Activated T-cell treated with anti-CD3 and anti-CD28 coated beads, Interleukin-2, amount 50 U/mL, for 72 hours (primary cell): ENCODE measurements at places on chromosomes 3 and 15. TPM values are rescaled to one million over a fixed set of nuclear protein-coding genes. Genes with fewer than 3 reads are reported as not detected.

Gene SEMA4B
- 15.5 TPM for total RNA-seq

Gene CCDC39
- total RNA-seq: not detected

Gene CHST13
- not detected for total RNA-seq

Gene KIF15
- total RNA-seq: 40.1 TPM

Gene SLITRK3
- not detected for total RNA-seq

Gene ADGRG7
- not detected for total RNA-seq

Gene CLCN2
- 3.1 TPM for total RNA-seq

Gene COPS2
- total RNA-seq: 71.3 TPM

Gene MELTF
- 4.9 TPM for total RNA-seq

Gene GABRR3
- total RNA-seq: not detected

Gene TMEM207
- total RNA-seq: not detected

Gene MYRIP
- total RNA-seq: not detected

DNA sequence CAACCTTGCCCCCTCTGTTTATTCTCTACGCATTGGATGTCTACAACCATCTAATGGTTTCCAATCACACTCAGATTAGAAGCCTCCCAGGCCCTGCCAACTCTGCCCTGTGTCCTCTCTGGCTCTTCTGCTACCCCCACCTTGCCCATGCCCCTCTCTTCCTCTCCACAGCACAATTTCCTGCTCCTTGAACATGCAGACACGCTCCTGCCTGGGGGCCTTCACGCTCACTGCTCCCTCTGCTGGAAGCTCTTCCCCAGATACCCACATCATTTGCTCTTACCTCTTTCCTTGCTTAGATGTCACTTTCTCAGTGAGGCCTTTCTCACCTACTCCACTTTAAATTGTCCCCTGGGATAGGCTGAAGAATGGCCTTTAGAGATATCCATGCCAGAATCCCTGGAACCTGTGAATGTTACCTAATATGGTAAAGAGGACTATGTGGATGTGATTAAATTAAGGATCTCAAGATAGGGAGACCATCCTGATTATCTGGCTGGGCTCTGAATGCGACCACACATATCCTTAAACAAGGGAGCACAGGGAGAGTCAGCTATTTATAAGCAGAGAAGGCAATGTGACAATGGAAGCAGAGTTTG lies 9.9 kb downstream of the KY start:
- no peak for DNase-seq

DNA sequence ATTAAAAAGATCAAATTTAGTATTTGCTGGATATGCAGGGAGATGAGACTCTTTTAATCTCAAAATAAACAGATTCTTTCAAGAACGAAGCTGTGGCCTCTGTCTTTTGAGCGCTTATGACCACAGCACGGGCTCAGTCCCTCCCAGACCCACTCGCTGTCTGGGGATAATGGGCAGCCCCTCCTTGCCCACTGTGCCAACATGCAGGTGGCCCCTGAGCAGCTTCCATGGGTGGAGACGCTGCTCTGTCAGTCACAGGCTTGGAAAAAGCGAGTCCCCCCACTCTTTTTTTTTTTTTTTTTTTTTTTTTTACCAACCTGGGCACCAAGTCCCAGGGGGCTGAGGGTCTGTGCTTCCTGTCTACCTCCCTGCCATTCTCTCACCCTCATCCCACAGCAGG lies 150.9 kb downstream of the LRRK1 start:
- no peak for DNase-seq

GRCh38 chr15:24761704-24762302 lies 86.2 kb downstream of the NPAP1 start:
- no peak for DNase-seq

DNA sequence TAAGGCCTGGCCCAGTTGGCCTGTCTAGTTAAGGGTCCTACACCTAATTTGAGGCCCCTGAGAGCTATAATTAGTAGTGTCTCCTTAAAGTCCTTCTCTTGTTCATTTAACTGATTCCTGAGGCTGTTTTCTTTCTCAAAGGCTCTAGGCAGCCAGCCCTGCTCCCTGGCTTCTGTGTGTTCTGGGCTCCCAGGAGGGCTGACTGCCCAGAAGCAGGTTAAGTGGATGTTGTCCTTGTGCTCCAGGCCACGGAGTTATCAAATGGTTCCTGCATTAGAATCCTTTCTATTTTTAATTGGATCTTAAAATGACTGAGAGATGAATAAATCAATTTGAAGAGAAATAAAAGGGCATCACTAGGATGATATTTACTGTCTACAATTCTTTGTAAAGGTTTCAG lies 140.0 kb downstream of the SNRK start:
- no peak for DNase-seq

DNA sequence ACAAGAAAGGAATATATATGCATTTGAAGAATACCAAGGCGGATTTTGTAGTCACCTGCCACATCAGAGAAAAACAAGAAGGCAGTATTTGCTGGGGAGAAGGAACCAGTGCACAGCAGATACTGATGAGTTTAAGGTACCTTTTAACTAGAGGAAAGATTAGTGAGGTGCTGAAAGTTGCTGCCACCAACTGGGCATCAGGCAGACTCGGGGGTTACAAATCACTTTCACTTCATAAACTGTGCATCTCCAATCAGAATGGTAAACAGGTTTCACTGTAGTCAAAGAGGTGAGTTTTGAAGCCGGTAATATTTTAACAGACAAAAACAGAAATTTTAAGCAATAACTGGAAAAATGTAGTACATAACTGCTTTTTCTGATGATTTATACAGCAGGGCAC lies 4.1 kb downstream of the FBN1 start:
- no peak for DNase-seq

- no peak for DNase-seq
Observed at GRCh38 chr15:101003081-101003480, 83.9 kb downstream of the LRRK1 start.

DNA sequence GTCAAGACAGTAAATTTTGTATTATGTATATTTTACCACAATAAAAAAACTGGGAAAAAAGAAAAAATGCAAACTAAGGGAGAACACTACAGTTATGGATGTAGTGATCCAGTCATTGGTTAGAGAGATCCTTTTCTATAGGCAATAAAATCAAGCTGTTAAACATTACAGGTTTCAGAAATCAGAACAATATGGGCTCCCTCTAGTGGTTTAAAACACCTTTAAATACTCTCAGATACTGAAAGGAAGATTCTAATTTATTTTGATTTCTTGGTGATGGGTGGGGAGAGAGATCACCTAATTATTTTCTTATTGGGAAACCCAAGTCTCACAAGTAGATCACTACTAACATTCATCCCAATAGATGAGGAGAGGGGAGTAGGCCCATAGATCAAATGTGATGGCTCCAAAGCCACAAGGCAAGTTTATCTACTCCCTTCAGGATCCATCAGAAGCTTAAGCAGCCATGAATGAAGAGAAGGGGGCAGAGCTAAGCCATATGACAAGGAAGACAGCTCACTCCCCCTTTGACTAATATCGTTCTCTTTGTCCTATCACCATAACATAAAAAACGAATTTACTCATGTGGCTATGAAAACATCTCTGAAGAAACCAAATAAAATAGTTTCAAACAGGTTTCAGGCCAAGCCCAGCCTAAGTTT lies 118.6 kb downstream of the ANO10 start:
- no peak for DNase-seq

GRCh38 chr15:22884344-22884743 lies 45.9 kb downstream of the NIPA2 start:
- no peak for DNase-seq

- no peak for DNase-seq
Observed at GRCh38 chr3:16886303-16886683, 1.5 kb downstream of the PLCL2 start.

DNA sequence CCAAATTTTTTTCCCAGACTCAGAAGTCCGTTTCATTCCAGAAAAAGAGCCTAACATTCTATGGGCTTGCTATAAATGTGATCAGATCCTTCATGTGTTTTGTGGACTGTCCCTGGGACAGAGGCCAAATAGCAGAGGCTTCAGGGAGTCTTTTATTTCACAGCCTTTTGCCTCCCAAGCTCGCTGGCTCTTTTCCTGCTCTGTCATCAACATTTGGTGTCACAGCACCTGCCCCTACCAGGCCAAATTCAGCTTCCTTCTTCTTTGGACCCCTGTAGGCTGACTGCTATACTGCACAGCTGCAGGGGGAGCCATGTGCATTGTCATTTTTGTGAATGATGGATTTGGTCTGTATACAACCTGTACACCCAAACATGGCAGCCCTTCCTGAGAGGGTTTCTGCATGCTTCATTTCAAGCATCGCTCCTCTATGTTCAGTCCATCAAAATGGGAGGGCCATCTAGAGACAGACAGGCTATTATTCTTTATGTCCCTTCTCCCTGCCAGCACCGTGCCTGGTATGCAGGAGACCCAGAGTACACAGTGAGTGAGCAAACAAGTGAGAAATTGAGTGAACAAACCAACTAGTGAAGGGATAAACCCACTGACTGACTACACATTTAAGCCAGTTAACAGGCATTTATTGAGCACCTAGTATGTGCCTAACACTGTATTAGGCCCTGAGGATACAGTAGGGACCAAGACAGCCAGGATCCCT lies 17.9 kb upstream of the RPP14 start:
- no peak for DNase-seq

- peak; percentile 85 for DNase-seq
Observed at GRCh38 chr3:20039765-20040547, at the start of gene KAT2B. Gene KAT2B, plus strand, starts transcription at chr3:20040446. Its CDS starts 32 bp downstream, at chr3:20040478.

GRCh38 chr3:122100083-122100482 lies 44.9 kb downstream of the CD86 start:
- no peak for DNase-seq

DNA sequence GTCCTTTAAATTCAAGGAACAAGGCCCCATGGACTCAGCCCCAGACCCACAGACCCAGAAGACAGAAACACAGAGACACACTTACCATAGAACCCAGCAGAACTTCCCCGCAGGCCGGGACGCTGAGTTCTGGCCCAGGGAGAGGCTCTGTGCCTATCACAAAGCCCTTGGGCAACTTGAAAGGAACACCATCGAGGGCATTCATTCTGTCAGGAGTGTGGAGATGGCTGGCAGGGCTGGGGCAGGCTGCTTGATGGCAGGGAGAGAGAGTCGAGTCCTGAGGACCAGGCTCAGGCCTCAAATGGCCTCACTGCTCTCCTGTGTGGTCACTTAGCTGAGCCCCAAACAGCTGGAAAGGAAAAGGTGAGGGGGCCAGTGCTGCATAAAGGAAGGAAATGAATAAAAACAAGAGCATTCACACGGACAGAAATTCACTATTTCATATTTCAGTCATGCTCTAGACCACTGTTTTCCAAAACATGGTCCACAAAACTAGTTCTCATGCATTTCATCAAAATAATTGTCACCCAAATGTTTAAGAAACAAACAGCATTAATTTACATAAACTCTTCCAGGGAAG lies 8.9 kb downstream of the UBAP1L start:
- DNase-seq: no peak

- no peak for DNase-seq
Observed at GRCh38 chr3:79139395-79140068, 628.3 kb downstream of the ROBO1 start.

GRCh38 chr3:154684440-154684839 lies 254.4 kb upstream of the GPR149 start:
- no peak for DNase-seq

DNA sequence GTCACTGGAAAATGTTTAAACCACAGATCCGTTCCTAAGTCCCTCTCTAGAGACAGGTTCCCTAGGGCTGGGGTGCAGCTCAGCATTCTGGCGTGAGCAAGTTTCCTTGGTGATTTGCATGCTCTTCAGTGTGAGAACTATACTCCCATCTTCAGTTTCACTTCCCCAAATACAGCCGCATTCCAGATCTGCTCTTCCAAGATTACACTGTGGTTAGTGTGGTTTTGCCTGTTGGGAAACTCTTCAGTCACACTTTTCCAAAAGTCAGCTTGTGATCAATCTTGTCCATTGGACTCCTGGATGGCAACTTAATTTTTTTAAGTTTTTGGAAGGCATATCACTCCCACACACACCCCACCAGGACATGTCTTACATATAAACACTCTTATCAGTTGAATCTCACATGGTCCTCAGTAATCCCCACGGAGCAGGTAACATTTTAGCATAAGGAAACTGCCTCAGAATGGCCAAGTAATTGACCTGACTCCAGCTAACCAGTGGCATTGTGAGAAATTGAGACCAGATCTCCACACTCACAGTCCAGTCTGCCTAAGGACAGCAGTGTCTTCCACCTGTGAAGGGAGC lies 33.5 kb upstream of the PTPN23 start:
- DNase-seq: no peak

GRCh38 chr15:29674661-29675533 lies 147.4 kb downstream of the TJP1 start:
- DNase-seq: peak; percentile 3

- DNase-seq: no peak
Observed at GRCh38 chr3:50687127-50687751, 12.5 kb downstream of the DOCK3 start.

DNA sequence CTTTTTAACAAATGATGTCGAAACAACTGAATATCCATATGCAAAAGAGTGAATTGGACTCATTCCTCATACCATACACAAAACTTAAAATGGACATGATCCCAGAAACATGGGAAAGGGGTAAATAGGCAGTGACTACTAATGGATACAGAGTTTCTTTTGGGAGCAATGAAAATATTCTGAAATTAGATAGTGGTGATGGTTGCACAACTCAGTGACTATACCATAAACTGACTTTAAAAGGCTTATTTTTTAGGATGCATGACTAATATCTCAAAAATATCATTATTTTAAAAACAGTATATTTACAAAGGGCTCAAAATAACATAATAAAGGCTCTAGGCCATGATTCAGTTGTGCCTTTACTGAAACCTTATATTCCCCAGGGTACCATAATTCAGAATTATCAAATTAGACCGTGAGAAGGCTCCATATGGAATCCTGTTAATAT lies 16.3 kb upstream of the ATP13A3 start:
- no peak for DNase-seq

GRCh38 chr3:17412950-17413530 lies 329.4 kb downstream of the TBC1D5 start:
- peak; percentile 16 for DNase-seq

GRCh38 chr3:108757404-108757982 lies at the start of gene RETNLB:
Gene RETNLB, minus strand, starts transcription at chr3:108757410. Its CDS starts 225 bp downstream, at chr3:108757185.
- no peak for DNase-seq

DNA sequence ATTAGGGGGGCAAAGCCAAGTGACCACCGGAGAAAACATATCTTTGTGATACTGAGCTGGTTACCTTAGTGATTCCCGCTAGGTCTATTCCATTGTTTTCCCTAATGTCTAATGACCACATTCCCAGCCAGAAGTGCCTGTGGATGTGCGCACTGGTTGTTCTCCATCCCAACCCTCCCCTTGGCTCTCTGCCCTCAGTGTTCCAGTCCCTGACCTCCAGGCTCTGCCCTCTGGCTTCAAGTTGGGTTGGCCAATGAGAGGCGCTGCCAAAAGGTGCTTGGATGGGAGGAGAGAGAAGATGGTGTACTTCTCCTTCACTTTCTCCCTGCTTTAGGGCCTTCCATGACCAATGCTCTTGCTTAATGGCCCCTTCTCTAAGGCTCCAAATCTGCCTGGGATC lies 2.4 kb downstream of the COLQ start:
- no peak for DNase-seq

GRCh38 chr15:70361891-70362290 lies 264.2 kb upstream of the TLE3 start:
- no peak for DNase-seq

DNA sequence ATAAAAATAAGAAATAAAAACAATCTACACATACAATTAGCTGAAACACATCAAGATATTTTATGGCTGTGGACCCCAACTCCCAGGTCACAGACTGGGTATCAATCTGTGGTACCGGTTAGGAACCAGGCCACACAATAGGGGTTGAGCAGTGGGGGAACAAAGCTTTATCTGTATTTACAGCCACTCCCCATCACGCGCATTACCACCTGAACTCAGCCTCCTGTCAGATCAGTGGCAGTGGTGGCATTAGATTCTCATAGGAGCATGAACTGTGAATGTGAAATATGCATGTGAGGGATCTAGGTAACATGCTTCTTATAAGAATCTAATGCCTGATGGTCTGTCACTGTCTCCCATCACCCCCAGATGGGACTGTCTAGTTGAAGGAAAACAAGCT lies 17.7 kb upstream of the DNAJC19 start:
- DNase-seq: no peak
